GM10248 (cell line): ENCODE measurements at places on chromosomes 1 and 21.
A peak's percentile ranks its signal among the peaks of the same experiment; 100 is the strongest.

DNA sequence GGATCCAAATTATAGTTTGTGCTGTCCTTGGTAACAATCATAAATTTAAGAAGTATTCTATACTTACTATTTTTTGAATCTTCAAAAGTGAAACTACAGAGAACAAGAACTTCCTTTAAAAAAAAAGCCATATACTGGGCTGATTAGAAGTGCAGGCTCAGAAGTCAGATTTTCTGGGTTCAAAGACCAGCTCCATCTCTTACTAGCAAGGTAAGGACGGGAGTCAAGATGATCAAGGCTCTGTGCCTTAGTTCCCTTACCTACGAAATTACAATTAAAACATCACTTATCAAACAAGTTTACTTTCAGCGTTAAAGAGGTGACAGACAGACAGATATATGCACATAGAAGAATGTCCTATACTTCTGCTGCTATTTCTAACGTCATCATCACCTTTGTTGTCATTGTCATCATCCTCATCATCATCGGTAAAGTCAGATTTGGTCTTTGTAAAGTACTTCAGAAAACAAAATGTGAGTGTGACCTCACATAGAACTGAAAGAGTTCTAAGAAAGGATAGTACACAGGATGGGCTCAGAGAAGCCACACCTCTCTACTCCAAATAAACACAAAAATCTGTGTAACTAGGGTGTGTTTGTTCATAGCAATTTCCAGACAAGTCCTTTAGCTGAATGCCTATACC, 178.7 kb downstream of the VAV3 start:
- no peak for DNase-seq

DNA sequence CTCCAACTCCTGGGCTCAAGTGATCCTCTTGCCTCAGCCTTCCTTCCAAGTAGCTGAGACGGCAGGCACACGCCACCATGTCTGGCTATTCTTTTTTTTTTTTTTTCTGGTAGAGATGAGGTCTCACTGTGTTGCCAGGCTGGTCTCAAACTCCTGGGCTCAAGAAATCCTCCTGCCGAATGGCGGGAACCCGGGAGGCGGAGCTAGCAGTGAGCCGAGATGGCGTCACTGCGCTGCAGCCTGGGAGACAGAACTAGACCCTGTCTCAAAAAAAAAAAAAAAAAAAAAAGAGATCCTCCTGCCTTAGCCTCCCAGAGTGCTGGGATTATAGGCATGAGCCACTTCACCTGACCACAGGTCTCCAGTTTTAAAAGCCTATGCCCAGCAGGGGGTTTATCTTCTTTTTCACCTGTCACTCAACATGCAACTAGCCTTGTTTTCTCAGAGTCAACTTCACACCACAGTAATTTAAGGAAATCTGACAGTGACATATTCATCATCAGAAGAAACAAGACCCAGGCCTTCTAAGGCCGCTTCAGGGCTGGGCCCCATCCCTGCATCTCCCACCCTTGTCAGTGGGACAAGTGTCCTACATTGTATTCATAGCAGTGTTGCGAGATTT, 38.3 kb upstream of the GALNT2 start:
- DNase-seq = no peak

- DNase-seq = no peak
Measured at GRCh38 chr1:239421811-239422210, 35.4 kb downstream of the CHRM3 start.

GRCh38 chr1:22296701-22297591, 154.0 kb upstream of the WNT4 start:
- DNase-seq = no peak

DNA sequence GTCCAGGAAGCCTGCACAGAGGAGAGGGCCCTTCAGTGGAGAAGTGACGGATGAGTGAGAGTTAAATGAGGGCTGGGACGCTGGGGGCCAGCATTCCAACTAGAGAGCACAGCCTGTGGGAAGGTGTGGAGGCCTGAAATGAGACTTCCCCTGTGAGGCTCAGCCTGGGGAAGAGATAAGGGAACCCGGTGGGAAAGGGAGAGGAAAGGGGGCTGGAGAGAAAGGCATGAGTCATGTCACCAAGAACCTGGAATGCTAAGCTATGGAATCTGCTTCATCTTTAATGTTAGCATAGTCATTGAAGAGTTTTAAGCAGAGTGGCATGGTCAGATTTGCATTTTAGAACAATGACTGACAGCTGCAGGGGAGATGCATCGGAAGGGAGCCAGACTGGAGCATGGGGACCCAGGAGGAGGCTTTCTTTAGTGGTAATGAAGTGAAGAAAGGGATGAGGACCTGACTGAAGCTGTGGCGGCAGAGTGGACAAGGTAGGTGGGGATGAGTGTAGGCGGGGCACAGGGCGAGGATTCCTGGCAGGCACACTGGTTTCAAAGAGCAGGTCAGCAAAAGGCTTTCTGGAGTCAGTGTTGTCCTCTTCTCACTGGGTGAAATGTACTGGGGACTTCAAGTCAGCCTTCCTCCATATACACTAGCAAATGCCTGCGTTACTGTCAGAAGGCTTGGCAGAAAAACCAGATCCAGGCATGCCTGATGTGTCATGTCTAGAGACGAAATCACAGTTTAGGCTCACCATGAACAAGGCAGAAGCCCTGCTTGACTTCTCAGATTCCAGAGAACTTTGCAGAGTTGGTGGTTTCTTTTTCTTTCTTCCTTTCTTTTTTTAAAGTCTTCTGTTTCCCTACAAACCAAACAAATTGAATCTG, 8.0 kb downstream of the RGL1 start:
- DNase-seq = no peak

GRCh38 chr1:236063551-236063918, 1.4 kb downstream of the NID1 start:
- no peak for DNase-seq

DNA sequence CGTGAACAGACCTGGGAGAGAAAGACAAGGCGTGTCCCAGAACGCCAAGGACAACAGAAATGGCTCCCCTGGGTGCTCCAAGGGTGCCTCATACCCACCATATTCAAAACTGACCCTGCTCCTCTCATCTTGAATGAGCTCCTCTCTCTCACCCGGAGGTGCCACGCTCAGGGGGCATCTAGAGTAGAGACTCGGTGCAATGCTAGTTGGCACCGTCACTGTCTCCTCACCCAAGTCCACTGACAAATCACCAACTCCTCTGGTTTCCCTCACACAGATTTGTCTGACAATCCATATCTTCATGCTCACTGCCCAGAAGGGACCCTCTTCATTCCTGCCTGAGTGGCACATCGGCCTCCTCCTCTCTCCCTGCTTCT, 5.0 kb downstream of the TMEM125 start:
- DNase-seq = no peak

DNA sequence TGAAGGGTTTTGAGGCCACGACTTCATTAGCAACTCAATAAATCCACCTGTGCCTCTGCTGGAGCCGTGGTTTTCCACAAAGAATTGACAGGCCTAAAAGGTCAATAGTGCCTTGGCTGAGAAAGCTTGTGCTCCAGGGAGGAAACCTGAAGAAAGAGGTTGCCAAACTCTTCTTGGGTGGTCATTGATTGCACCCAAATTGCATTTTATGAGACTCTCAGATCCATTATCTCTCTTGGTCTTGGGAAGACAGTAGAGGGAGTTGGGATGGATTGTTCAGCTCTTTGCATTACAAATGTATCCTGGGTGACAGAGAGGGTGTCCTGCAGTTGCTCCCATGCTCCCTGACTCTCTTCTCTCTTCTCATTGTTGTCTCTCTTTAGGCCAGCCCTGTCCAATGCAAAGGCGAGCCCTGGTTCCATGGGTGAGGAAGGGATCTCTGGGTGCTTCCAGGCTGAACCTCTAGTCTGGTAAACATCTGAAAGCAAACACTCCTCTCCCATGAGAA, 46.1 kb upstream of the HTR1D start:
- no peak for DNase-seq

GRCh38 chr1:63487336-63488065, 35.5 kb downstream of the ITGB3BP start:
- DNase-seq = no peak

DNA sequence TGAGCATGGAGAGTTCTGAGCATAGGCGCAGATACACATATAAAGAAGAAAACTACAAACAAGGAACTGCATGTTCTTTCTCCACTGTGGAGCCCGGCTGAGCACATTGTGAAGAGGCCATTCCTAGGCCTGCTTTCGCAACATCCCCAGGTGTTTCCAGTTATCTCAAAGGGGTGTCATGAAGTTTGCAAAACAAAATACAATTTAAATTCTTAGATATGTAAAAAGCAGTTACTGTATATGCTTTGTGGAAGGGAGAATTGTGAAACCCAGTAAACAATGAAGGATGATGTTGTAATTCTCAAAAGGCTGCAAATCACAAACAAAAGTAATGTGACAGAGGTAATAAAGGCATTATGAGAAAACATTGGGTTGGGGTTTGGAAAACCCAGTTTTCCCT, 98.6 kb upstream of the ZNF644 start:
- no peak for DNase-seq

DNA sequence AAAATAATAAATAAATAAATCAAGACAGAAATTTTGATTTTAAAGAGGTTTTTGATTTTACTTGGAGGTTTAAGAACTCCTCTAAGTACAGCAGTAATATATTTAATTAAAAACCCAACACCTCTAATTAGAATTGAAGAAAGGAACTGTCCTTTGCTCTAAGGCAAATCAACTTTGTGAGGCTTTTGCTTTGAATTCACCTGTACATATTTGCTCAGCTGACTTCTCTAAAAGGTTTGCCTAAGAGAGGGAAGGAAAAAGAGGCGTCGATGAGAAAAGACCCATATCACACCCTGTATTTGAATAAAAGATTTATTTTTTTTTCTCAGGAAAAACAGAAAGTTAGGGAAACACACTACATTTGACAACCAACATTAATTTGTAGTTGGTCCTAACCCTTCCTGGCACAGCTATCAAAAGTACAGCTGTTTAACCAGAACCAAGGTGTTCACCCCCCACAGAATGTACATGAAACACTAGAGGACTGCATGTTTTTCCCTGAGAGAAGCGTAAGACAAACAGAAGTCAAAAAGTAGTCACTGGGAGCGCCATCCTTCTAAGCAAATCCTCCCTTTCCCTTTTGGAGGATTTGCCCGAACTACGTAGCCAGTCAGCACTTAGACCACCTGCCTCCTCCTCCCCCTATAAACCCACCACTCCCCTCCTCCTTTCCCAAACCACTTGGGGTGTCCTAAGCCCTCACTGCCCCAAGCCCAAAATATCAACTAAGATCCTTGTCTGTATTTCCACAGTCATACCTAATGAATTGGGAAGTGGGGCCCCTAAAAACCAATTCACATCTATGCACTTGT, 4.9 kb downstream of the MCL1 start:
- DNase-seq = no peak

GRCh38 chr1:168725831-168726230, 3.2 kb downstream of the DPT start:
- no peak for DNase-seq

DNA sequence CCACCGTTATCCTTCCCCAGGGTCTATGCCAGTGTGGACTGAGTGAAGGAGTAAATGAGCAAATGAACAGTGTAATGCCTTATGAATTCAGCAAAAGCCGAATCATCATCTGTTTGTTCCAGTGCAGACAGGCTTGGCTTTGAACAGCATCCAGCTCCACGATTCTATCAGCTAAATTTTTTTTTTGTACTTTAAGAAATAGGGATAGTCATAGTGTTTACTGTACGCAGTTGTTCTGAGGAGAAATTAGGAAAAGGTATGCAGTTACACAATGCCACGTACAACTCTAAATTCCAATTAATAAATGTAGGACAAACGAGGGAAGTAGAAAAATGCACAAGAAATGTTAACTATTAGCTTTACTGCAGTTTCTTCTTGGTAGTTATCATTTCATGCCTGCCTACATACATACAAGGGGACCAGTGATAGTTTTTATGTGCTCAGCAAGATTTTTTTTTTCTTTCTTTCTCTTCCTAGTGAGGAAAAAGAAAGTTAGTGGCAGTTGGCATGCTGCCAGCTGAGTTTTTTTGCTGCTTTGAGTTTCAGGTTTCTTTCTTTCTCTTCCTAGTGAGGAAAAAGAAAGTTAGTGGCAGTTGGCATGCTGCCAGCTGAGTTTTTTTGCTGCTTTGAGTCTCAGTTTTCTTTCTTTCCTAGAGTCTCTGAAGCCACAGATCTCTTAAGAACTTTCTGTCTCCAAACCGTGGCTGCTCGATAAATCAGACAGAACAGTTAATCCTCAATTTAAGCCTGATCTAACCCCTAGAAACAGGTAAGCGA, at the start of gene IFI44L:
IFI44L (plus strand) TSS at position 646 of the 777 bp plus-strand sequence. CDS start 7,468 bp downstream, outside the sequence.
- DNase-seq = no peak

DNA sequence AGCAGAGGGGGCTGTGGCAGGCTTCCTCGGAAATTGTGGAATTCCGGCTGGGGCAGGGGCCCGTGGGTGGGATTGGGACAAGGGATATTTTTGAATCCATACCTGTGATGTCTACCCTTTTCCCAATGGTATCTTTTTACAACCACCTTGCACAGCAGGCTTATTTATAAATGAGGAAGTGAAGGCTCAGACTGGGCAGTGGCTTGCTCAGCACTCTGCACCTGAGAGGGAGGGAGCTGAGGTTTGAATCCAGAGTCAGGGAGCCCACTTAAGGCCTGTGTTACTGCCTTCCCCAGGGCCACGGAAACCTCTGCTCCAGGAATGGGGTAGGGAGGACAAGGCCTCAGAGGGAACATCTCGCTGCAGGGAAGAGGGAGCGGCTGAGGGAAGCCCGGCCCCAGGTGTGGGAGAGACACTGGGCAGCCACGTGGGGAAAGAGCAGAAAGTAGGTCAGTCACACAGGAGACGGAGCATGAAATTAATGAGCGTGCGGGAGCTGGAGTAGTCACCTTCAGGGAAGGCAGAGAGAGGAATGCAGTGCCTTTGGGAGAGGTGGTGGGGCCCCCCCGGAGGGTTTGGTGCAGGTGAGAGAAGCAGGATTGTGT, 35.4 kb upstream of the SCMH1 start:
- DNase-seq = no peak

GRCh38 chr1:41950820-41951219, 32.1 kb upstream of the HIVEP3 start:
- peak; percentile 31 for DNase-seq

DNA sequence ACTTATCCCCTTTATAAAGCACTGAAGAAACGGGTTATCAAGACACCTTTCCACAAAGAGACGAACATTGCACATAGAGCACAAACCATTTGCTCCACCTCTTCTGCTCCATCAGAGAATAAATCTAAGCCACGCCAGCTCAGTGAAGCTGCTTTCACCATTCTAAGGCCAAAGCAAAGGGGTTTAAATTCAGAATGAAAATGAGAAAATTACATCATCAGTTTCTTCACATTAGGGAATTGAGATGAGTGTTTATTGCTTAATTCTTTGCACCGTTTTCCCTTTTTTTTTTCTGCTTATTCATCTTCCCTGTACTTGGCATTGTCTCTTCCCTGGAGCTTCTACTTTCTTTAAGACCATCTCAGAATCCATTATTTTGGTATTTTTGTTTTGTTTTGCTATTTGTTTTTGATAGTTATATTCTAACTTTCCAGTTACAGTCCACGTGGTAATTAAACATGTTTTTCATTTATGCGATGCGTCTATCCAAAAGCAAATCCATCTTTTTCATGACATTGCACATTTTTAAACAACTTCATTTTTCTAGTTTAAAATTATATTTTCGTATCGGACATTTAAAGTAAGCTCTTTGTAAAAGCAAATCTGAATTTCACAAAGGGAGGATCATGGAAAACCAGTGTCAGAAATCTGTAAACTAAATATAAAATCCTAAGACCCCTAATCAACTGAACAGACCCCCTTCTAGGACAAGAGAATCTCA, 1.9 kb upstream of the OR2T34 start:
- no peak for DNase-seq

GRCh38 chr1:226598455-226598849, 49.9 kb downstream of the STUM start:
- no peak for DNase-seq

- DNase-seq = no peak
Measured at GRCh38 chr1:226429858-226430715, 22.2 kb upstream of the PARP1 start.

GRCh38 chr21:26169611-26170470, 729 bp downstream of the APP start:
- peak; percentile 61 for DNase-seq

GRCh38 chr1:50218344-50219120, 109.8 kb downstream of the ELAVL4 start:
- DNase-seq = no peak
